Cardiac septum (tissue), 1 donor: ENCODE measurements at places on chromosomes 4 and X. TPM values are rescaled to one million over a fixed set of nuclear protein-coding genes. Genes with fewer than 3 reads are reported as not detected.

Gene IGFBP7
- 739 TPM for total RNA-seq

- DNase-seq = no peak
Measured at GRCh38 chr4:120043828-120044227, 22.8 kb downstream of the MAD2L1 start.

GRCh38 chr4:101864660-101865059, 74.1 kb downstream of the BANK1 start:
- no peak for DNase-seq

Gene ATP1B4
- total RNA-seq = 16.9 TPM

DNA sequence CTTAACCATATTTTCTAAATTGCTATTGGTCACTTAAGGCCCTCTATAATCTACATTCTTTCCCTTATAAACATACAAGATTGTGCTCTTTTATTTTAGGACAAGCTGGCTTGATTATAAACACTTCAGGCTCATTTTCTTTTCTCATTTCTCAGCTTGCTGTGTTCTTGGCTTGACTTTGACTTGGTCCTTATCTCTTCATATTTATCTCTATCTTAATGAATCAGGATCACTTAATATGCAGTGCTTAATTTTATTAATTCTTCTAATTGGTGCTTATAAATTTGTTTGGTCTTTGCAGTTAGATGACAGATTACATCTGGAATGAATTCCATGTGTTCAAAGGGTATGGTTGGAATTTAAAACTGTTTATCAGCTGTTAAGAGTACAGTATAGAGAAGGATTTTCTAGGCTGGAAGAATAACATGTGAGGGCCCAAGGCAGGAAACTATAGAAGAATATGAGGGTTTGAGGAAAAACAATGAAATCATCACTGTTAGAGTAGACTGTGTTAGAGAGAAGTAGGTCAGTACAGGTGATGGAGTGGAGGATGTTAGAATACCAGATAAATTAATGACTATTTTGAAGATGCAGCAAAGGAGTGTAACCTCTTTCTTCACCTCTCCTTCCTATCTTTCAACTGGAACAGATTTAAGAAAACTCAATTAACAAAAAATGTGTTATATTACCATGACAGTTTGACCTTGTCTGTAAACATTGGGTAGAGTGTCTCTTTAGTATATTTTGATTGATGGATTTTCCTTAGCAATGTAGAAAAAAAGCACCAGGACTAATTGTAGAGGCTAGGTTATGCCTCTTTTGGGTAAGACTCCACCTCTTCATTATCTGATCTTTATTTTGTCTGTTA, 169.6 kb downstream of the RAPGEF2 start:
- DNase-seq = no peak

- DNase-seq = no peak
Measured at GRCh38 chr4:13653766-13654161, 26.2 kb upstream of the BOD1L1 start.

- no peak for DNase-seq
Measured at GRCh38 chrX:11967986-11968869, 170.0 kb upstream of the FRMPD4 start.

Gene KDR
- total RNA-seq = 28.7 TPM

Gene RNF150
- 69.2 TPM for total RNA-seq

- DNase-seq = no peak
Measured at GRCh38 chr4:150720973-150721518, 139.1 kb downstream of the MAB21L2 start.

DNA sequence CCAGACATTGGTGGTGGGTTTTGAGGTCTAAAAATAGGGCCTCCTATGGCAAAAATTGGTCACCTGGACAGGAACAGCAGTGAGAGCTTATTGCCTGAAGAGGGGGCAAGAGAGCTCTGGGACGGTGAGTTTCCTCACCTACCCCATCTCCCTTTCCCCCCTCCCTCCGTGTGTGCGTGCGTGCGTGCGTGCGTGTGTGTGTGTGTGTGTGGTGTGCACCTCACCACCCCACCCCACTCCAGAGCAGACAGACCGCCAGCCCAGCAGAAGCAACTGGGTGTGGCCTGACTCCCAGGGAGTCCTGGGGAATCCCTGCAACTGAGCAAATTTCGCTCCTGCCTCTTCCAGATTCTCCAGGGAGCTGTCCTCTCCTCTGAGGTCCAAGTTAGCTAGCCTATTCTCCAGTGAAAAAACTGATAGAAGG, 44.7 kb downstream of the PRPS1 start:
- DNase-seq = peak; percentile 80

- DNase-seq = no peak
Measured at GRCh38 chrX:69083361-69083760, 81.9 kb downstream of the PJA1 start.
